Activated CD8-positive, alpha-beta memory T cell treated with anti-CD3 and anti-CD28 coated beads for 4 hours (primary cell): ENCODE measurements at places on chromosomes 2 and 18.

GRCh38 chr2:133760376-133760775 lies 192.1 kb upstream of the NCKAP5 start:
- DNase-seq = no peak

DNA sequence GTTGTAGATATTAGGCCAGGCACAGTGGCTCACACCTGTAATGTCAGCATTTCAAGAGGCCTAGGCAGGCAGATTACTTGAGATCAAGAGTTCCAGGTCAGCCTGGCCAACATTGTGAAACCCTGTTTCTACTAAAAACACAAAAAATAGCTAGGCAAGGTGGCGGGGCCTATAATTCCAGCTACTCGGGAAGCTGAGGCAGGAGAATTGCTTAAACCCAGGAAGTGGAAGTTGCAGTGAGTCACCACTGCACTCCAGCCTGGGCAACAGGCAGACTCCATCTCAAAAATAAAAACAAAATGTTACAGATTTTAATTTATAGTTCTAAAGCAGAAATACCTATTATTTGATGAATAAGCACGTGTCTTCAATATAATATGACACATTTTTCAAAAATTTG lies 65.6 kb upstream of the UBXN4 start:
- DNase-seq = no peak

- DNase-seq = peak; percentile 61
These were observed 38.3 kb downstream of the ITGA6 start for GRCh38 chr2:172465417-172466334.

DNA sequence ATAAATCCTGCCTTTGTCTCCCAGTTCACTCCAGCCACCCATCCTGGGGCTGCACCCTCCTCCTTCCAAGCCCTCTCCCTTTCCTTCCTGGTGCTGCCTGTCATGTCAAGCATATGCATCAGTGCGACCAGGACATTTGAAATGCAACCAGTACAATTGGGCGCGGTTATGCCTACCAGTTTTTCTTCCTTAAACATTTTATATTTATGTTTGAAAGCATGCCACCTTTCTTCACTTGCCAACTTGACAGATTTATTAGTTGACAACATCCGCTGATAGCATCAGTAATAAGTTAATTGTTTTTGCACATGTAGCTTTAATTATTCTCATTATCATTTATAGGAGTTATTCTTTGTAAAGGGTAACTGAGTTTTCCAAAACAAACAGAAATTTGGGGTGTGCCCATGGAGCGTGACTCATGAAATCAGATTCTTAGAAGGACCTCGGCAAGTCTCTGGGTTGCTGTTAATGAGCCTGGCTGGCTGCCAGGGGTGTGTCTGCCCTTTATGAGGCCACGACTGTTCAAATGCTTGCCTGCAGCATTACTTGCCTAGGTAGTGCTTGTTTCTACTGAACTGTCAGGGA lies 32.8 kb upstream of the IL1B start:
- no peak for DNase-seq

GRCh38 chr18:29104227-29104626 lies 927.3 kb upstream of the CDH2 start:
- no peak for DNase-seq

DNA sequence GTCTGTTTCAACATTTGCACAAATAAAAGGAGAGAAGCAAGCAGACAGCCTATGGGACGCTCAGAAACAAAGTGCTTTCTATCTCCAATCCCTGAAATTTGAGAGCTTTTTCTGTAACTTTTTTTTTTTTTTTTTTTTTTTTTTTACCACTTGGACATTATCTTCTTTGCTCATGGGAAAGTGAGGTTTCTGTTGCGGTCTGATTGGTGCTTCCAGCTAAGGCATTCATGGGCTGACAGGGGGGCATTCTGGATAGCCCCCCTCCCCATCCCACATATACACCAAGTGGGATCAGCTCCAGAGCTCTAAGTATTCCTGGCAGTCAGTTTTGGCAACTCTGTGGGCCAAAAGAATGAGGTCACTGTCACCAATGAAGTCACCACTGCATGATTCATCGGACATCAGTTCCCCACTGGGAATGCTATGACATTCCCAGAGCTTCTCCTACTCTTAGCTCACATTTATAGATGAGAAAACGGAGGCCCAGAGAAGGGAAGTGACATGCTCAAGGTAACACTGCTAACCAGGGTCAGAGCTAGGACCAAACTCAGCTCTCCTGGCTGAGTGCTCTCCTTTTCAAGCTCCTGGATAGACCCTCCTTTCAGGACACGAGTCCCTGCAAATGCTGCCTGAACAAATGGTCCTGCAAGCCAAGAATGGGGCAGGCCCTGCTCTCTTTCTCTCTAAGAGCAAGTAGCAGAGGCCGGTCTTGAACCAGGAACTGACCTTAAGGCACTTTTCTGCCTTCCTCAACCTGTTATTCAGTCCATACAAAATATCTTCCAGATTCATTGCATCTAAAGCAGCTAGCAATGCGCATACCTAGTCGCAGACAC lies 61.3 kb downstream of the TMEM247 start:
- no peak for DNase-seq

GRCh38 chr2:129656081-129656598 lies 323.3 kb upstream of the RAB6C start:
- no peak for DNase-seq

DNA sequence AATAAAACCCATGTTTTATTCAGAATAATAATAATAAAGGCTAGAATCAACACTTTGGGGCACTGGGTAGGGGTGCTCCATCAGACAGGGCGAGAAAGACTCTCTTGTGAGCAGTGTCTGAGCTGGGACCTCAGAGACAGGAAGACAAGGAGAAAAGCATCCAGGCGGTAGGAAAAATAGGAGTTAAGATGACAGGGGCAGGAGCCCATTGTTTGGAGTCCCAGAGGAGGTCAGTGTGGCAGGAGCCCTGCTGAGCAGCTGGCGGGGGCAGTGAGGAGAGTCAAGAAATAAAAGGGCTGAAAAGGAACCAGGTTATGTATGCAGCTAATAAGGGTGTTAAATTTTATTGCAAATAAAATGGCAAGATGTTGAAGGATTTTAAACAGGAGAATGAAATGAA lies 457.4 kb downstream of the FBXO15 start:
- no peak for DNase-seq

- DNase-seq = no peak
These were observed 75.8 kb downstream of the KCNG2 start for GRCh38 chr18:79873449-79874110.

- DNase-seq = no peak
These were observed 60.3 kb downstream of the CACNB4 start for GRCh38 chr2:152038441-152038958.

DNA sequence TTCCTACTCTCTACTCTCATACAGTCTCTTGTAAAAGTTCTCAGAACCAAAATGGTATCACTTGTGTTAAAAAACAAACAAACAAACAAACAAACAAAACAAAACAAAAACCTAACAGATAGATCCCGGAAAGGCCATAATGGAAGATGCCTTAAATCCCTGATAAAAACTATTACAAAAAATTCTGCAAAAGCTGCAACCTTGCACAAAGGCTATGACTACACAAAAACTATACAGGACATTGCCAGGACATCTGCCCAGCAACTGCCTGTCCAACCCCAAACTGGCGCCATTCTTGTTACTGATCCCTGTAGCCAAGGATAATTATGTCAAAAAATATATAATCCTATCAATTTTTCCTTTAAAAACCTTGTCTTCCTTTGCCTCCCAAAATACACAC lies 36.3 kb upstream of the LONRF2 start:
- DNase-seq = no peak

DNA sequence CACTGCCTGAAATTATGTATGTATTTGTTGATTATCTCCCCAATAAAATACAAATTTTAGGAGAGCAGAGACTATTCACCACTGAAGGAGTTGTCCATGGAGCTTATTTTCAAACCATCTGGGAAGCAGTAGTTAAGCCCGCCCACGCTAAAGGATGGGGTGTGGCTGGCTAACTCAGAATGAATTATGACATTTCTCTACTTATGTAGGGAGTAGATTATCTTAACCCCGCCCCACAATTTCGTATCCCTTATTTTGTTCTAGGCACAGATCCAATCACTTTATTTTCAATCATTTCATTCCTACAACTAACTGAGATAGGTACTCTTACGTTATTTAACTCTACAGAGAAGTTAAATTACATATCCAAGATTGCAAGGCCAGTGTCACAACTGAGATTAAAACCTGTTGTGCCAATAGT lies 1.4 kb upstream of the LAPTM4A start:
- no peak for DNase-seq

- DNase-seq = no peak
These were observed 44.0 kb downstream of the GYPC start for GRCh38 chr2:126699716-126700581.

GRCh38 chr2:54336136-54336976 lies 80.3 kb upstream of the TSPYL6 start:
- no peak for DNase-seq

DNA sequence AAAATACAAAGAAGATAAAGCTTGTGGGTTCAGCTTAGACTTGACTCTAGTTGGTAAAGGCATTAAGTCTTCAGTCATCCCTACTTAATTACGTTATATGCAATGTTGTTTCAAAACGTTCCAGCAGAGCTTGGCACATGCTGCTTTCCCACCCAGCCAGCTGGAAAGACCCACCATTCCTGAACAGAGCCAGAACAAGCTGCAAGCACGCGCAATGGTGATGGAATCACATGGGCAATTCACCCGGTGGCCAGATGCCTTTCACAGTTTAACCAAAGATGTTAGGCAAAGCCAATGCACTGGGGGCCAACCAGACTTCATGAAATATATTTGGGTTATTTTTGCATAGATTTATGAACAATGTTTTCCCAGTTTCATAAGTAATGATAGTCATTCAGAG lies 123.4 kb upstream of the CDH20 start:
- no peak for DNase-seq

GRCh38 chr18:52874774-52875173 lies 534.8 kb downstream of the DCC start:
- DNase-seq = no peak

DNA sequence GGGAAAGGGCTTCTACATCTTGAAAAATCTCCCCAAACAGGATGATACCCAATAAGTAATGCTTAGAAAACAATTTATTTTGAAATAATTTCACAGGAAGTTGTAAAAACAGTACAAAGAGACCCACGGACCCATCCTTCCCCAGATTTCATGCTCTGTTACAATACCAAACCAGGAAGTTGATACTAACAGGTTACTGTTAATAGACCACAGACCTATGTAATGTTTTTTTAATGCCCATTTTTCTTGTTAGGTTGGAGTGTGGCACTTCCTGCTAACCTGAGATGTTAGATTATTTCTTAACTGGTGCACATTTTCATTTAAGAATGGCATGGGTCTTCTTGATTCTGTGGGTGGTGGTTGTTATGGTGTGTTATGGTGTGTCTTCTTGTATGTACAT lies 21.4 kb upstream of the MGAT5 start:
- no peak for DNase-seq

DNA sequence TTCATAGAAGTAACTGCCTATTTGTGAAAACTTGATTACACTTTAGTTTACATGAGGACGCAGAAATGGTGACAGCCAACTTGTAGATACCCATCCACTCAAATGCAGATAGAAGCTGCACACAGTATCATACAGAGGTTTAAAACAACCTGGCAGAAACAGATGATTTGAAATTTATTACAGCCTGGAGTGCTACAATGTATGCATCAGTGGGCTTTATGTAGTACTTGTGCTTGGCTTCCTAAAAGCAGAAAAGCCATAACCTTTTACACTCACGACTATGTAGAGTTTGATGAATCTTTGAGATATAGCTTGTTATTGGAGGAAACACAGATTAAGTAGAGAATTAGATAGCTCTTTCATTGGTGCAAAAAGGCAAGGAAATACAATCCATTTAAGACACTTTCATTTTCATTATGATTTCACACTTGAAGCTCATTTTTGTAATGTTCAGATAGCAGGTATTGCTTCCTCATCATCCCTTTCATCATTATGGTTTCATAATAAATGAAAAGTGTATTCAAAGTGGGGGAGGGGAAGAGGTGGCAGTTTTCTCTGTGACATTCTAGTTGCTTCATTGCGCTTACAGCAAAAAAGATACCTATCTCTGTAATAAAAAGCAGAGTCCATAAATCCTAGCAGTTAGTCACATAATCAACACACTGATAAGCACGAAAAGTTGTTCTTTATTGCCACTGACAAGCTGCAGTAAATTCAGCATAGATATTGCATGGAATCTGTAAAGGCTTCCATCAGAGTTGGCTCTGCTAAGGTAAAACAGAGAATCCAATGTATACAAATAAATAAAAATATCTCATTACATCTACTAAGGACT lies 789.8 kb upstream of the FSHR start:
- no peak for DNase-seq

- no peak for DNase-seq
These were observed 95.7 kb upstream of the SLC39A10 start for GRCh38 chr2:195561116-195561921.

GRCh38 chr2:40700231-40700954 lies 248.5 kb upstream of the SLC8A1 start:
- DNase-seq = no peak

GRCh38 chr2:28595323-28595722 lies 99.5 kb downstream of the PLB1 start:
- DNase-seq = no peak

GRCh38 chr2:64223055-64223454 lies 78.8 kb upstream of the PELI1 start:
- DNase-seq = no peak

DNA sequence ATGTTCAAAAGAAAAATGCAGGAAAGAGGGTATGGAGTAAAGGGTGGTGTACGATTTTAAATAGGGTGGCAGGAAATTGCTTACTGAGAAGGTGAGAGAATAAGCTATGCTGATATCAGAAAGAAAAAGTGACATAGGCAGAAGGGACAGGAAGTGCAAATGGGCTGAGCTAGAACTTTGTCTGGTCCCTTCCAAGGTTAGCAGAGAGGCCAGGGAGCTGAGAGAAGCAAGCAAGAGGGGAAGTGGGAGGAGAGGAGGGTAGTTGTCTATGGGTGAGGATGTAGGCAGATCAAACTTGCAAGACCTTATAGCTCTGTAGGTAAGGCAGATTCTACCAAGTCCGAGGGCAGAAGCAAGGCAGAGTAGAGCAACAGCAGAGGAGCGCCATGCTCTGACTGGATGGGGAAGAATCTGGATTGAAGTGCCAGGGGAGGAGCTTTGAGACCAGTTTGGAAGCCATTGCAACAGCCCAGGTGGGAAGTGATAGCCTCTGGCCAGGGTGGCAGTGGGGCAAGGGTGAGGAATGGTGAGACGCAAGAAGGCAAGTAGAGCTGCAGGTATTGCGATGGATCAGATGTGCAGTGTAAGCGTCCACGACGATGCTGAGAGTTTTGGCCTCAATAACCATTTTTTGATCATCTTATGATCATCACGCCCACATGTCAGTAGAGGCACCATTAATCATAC lies 134.4 kb upstream of the APCDD1 start:
- DNase-seq = no peak

DNA sequence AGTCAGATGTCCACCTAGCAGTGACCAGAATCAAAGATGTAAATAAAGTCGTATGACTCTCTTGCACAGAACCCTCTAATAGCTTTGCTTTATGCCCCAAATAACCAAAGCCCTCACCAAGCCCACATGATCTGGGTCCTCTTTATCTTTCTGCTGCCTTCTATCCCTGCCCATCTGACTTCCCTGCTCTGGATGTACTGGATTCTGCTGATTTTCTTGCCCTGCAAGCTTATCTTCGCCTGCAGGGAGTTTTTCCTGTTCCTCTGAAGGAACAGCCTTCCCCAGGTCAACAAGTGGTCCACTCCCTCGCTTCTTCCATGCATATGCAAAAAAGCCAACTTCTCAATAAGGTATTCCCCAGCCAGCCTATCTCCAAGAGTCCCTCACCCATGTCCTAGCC lies 18.7 kb downstream of the IL36B start:
- no peak for DNase-seq

GRCh38 chr2:218006741-218007140 lies 3.9 kb upstream of the TNS1 start:
- no peak for DNase-seq
